ENCODE measurements at places on chromosomes 2 and 18.

GRCh38 chr2:168889635-168890005, 610 bp downstream of the SPC25 start:
- DNase-seq, result no peak

DNA sequence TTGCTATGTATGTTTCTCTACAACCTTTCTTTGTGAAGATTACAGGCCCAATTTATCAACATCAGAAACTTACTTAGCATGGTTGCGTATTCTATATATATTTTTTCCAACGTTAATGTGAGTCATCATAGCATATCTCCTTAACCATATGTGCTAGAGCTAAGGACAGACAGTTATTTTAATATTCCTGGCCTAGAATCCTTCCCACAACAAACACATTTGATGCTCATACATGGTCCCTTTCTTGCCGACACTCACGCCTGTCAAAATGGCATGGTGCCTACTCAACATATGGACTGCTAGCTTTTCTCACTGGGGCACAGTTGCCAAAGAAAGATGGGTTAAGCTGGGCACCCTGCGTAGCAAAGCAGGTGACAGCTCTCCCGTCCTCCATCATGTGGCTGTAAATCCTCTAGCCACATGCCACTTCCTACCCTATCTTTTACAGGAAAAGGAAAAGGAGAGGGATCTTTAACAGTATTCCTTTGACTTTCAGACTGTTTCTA, 75.2 kb upstream of the GALNT5 start:
- DNase-seq, result no peak

DNA sequence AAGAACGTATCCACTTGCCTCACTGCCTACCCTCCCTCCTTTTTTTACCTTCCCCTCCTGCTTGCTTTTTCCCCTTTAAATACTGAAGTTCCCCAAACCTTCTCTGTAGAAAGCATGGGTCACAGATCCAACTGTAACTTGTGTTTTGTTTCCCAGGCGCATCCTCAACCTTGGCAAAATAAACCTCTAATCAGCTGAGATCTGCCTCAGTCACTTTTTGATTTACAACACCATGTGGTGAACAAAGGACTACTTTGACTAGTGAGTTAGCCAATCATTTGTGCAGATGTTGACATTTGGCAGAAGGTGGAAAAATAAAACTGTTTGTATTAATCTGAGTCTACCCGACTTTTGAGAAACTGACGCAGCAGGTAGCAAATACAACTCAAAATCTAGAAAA, 23.3 kb upstream of the MCM6 start:
- no peak for DNase-seq

GRCh38 chr2:178258916-178259315, 64.6 kb downstream of the OSBPL6 start:
- DNase-seq, result no peak

DNA sequence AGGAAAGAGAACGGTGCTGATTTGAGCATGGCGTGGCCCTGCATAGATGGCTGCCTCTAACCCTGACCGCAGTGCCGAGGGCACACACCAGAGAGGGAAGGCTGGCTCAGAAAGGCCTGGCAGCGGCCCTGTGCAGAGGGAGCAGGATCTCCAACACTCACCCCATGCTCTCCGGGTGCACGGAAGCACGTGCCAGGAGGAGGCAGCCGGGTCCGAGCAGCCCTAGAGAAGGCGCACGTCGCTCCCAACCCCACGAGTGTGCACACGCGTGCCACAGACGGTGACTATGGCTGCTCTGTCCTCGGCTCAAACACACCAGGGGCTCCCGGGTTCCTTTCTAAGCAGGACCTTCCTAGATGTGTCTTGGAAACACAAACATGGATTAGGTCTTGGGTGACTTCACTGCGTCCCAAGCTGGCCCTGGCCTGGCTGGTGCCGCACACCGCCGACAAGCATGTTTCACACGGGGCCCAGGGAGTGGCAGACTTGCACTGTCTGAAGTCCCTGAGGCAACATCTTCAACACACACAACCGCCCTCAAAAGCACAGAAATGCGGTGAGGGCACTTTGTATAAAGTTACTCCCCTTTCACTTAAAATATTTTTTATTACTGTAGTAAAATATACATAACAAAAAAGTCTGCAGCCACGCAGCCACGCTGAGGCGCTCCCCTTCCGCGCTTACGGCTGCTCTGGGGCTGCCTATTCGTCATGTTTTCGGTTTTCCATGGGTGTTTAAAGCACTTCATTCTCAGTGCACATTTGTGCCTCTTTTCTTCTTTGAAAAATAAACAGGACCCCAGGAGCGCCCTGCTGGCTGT, 110.0 kb downstream of the ZNF516 start:
- DNase-seq, result no peak

GRCh38 chr2:216345846-216346245, 26.4 kb downstream of the MARCHF4 start:
- DNase-seq, result no peak

GRCh38 chr2:172088245-172089004, 3.1 kb downstream of the DLX1 start:
- DNase-seq, result no peak

GRCh38 chr2:230230087-230230486, 4.6 kb downstream of the SP140 start:
- no peak for DNase-seq

DNA sequence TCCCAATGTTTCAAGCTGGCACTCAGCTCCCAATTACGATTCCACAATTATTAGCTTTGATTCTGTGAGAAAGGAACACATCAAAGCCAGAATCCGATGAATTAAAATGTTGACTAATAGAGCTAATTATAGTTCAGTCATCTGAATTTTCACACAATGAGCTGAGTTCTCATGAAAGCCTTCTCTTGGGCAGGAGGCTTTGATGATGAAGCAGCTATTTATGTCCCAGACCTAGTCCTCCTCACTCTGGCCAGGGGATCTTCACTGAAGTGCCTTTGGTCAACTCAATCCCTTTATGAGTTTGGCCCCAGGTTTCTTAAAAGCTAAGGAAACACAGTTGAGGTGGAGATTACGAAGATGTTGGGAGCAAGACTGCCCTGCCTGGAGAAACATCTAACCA, 74.7 kb upstream of the PPM1B start:
- DNase-seq, result no peak

GRCh38 chr2:61420991-61421544, 49.8 kb downstream of the USP34 start:
- DNase-seq, result no peak

- DNase-seq, result no peak
These were observed 27.6 kb downstream of the C2orf76 start for GRCh38 chr2:119338826-119339561.

All from activated B cell treated with CpG ODN at 0.5 μM for 24 hours (primary cell).